ENCODE measurements at places on chromosomes 12 and 14.

GRCh38 chr14:52332269-52332668, 18.2 kb downstream of the PTGER2 start:
- no peak for DNase-seq

DNA sequence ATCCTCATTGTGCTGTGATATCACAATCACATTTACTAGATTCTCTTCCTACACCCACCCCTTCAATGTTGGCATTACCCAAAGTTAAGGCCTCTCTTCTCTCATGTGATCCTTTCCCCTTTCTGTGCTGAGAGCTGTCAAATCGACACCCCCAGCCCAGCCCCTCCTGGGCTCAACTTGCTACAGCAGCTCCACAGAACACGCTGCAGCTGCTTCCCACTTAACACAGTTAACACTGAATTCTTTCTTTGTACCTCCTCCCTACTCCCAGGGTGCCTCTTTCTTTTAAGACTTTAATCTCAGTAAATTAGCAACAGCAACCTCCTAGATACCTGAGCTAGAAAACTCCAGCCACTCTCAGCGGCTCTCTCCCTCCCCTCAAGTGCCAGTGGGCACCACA, 17.8 kb downstream of the SPTB start:
- DNase-seq, result no peak

GRCh38 chr14:89926694-89927093, 27.8 kb downstream of the EFCAB11 start:
- no peak for DNase-seq

- peak; percentile 68 for DNase-seq
Observed at GRCh38 chr14:68979021-68979721, at the start of gene ACTN1. Gene ACTN1, minus strand, starts transcription at chr14:68979302. Its CDS starts 246 bp downstream, at chr14:68979056.

GRCh38 chr14:59465316-59466135, at the start of gene GPR135:
Gene GPR135, minus strand, starts transcription at chr14:59465380. Its CDS starts 154 bp downstream, at chr14:59465226.
- no peak for DNase-seq

DNA sequence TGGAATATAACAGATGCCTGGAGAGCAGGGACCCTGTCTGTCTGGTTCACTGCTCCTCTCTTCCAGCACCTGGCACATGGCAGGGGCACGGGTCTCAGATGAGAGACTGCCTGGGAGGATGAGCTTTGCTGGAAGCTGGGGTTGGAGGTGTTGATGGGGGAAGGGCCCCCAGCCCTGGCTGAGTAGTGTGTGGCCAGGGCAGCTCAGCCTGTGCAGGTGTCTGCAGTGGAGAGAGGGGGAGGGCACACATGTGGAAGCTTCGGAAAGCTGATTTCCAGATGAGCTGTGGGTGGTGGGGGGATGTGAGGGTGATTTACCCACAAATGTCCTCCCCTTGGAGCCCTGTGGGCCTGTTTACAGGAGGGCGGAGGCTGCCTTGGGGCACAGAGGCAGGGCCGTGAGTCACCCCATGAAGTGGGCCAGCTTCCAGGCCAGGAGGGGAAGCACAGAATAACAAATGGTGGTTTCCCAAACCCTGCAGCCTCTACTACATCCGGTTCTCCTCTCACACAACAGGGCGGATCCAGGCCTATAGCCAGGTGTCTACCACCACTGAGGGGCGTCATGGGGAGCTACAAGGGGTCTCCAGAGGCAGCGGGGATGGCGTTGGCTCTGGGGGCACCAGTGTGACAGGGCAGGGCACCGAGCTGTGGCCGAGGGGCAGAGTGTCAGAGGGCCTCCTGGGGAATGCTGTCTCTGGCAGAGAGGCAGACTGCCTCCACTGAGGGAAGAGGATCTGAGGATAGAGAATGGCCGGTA, 11.0 kb downstream of the KRT7 start:
- peak; percentile 65 for DNase-seq

DNA sequence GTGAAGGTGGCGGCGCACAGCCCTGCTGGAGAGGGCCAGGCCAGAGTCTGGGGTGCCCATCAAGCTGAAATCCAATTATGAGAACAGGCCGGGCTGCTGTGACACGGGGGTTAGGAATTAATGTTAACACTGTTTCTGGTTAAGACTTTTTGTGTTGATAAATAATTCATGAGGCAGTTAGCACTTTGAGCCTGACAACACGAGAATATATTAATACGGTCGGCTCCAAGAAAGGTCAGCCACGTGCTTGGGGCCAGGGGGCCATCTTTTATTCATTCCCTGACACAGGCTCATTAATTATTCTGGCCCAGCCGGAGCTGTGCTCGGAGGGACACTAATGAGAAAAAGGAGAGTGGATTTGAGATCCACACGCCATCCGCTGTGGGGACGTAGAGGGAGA, 45.1 kb downstream of the FBRSL1 start:
- DNase-seq, result no peak

GRCh38 chr12:106913456-106913855, 42.3 kb upstream of the TMEM263 start:
- no peak for DNase-seq

DNA sequence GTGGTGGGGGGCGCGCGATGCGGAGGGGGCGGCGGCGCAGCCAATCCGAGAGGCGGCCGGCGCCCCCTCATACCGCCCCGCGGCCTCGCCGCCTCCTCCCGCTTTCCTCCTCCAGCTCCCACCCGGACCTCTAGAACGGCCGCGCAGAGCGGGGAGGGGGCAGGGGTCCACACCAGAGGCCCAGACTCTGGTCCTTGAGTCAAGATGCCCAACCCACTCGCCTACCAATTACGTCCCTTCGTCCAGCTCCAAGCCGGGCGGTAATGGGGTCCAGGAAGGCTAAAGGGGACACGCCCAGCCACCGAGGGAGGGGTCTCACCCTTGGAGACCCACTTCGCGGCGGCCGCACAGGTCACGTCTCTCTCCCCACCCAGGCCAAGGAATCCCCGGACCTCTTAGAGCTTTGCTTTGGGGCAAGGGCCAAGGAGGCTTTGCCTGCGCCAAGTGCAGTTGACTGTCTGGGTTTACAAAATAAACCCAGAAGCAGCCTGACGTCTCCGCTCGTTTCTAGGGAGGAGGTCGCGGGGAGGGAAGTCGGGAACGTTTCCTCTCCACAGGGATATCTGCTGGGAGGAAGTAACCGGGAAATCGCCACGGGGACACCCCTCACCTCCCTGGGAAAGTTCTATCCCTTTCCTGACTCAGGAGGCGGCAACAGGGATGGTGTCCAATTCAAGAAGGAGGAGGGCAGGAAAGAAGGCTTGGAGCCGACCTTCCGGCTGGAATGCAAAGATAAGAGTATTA, 394 bp upstream of the AMIGO2 start:
- DNase-seq, result peak; percentile 38

DNA sequence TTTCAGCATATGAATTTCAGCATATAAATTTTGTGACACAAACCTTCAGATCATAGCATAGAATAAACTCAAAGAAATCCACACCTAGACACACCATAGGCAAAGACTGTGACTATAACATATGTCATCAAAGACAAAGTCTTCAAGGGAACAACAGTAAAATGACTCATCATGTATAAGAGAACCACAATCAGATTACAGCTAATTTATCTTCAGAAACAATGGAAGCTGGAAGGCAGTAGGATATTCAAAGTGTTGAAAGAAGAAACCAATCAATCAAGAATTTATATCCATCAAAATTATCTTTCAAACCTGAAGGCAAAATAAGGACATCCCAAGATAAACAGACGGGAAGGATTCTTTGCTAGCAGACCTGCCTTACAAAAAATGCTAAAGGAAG, 29.0 kb downstream of the DLK1 start:
- no peak for DNase-seq

DNA sequence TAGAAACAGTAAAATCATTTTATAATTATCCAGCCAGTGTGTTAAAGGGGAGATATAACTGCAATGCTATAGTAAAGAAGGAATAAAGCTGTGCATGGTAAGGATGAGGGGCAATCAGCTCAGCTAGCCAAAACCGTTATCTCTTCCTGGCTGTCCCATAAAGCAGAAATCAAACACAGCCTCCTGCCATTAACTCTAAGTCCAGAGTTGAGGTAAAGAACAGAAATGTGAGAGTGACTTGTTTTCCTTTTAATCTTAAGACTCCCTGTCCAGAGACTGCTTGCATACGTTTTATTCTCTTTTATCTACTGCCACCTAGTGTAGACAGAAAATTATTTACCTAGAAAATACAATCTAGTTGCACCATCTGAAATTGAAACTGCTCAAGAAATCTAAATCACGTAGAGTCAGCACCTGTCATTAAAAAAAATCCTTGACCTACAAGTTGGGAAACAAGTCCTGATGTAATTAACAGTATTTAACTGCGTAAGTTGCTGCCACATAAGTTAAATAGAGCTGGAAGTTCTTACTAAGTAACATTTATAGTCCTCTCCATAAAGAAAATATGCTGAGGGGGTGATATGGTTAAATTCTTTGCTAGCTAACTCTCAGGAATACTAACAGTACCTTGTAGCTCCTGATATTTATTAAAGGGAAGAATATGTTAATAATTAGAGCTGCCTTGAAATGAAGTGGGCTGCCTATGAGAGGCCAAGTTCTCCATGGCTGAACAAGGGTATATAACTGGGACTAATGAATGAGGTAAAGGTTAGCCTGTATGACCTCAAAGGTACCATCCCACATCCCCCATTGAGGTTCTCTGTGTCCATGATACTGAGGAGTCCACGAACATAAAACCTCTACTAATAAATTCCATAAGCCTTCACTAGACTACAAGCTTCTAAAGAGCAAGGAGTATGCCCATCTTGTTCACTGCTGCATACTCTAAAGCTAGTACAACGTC, 62.7 kb downstream of the GALNT4 start:
- no peak for DNase-seq

GRCh38 chr14:93092606-93093556, 22.8 kb downstream of the ITPK1 start:
- DNase-seq, result no peak

DNA sequence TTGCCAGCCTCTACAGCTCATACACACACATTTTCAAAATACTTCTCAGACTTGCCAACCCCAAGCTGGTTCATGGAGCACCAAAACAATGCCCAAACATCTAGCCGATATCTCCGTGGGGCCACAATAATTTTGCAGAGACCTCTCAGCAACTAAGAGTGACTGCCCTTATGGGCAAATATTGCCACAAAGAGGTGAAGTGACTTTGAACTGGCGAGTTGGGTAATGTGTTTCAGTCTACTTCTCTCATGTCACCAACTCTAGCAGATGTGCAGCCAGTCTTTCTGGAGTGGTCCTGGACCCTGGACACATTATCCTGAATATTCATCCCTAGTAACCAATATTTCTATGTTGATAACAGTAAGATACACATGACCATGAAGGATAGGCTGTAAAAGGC, 290.3 kb downstream of the EMP1 start:
- DNase-seq, result no peak

DNA sequence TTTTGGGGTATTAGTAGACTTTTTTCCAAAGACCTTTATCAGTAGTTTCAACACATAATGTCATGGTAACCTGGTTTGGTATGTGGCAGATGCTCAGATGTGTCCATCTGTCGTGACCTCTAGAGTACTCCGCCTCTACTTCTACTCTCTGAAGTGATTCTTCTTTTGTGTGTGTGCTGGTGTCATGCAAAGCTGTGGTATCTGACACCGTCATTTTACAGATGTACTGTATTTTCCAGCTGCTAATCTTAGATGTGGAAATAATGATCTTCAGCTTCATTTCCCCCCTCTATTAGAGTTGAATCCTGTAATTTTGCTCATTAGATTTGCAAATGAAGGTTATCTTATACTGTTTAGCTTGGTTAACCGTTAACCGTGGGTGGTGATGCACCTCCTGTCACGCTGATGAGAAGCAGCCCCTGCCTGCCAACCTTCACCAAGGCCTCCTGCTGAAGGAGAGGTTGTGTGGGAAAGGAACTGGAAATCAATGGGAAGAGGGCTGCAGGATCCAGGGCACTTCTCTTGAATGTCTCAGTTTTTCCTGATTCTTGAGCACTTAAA, 222.4 kb upstream of the AMIGO2 start:
- no peak for DNase-seq

DNA sequence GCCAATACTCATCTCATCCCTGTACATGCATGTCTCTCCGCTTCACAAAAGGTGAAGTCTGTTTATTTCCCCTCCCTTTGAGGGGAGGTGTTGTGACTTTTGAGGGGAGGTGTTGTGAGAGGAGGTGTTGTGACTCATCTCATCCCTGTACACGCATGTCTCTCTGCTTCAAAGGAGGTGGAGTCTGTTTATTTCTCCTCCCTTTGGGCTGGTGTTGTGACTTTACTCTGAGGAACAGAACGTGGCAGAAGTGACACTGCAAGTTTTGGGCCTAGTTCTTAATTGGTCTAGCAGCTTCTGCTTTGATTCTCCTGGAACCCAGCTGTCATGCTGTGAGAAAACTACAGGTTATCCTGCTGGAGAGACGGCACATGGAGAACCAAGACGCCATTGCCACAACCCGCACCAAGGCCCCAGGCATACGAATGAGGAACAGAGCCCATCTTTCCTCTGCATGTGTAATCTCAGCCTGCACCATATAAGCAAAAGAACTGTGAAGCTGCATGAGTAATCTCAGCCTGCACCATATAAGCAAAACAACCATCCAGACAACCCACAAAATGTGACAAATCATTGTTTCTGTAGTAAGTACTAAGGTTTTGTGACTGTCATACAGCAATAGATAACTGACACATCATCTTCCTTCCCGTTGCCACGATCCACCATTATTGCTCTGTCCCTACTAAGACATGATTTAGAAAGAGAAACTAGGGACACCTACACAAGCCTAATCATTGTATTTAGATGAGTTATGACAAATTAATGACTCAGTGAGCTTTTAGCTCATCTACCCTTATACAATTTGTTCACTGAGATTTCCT, 30.0 kb downstream of the GALNT4 start:
- DNase-seq, result no peak

GRCh38 chr12:120639771-120640721, at the start of gene CABP1:
Gene CABP1, plus strand, starts transcription at chr12:120640626. Its CDS starts 60 bp downstream, at chr12:120640686.
- no peak for DNase-seq

DNA sequence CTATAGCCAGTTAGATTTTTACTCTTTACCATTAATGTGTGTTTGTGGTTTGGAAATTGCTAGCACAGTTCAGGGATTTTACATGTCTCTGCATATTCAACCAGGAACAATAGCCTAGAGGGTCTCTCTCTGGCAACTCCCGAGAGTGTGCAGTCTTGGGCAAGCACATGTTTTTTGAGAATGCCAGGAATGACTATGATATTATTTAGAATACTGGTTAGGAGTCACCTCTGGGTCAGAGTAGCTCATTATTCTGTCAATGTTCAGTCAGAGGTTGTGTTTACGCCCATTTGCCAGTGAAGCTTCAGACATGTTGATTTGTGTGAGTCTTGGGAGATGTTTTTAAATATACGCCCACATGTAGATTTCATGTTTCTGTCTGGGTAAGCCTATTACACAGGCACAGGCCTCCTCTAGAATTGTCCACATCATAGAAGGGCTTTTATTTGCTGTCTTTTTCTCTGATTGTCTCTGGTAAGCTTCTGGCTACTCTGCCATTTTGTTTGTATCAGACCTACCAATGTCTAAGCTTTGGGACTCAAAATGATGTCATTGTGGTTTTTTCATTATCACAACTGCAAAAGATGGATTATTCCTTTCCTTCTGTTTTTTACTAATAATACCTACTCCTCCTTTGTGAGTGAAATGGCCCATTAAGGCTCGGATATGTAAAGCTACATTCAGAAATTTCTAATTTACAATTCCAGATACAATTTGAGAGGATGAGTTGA, 203.1 kb upstream of the PPFIA2 start:
- no peak for DNase-seq

- DNase-seq, result no peak
Observed at GRCh38 chr12:124711344-124711743, 143.9 kb upstream of the NCOR2 start.

GRCh38 chr12:87427770-87428169, 601.4 kb downstream of the C12orf50 start:
- no peak for DNase-seq

- no peak for DNase-seq
Observed at GRCh38 chr12:10189653-10190052, 10.8 kb downstream of the TMEM52B start.

- DNase-seq, result no peak
Observed at GRCh38 chr12:107632246-107632645, 53.4 kb upstream of the PWP1 start.
